Activated naive CD8-positive, alpha-beta T cell treated with anti-CD3 and anti-CD28 coated beads, Interleukin-2, amount 10 ng/mL, durations not matched to agents 7 days and 5 days (primary cell): ENCODE measurements at places on chromosomes 5 and 9. TPM values are rescaled to one million over a fixed set of nuclear protein-coding genes. Genes with fewer than 3 reads are reported as not detected.

Gene LIX1
- not detected for total RNA-seq

Gene TXNDC8
- total RNA-seq: not detected

Gene SPATA31D4
- not detected for total RNA-seq

Gene FREM1
- not detected for total RNA-seq

Gene KCNV2
- total RNA-seq: not detected

Gene TMED9
- 81.0 TPM for total RNA-seq

Gene GKAP1
- total RNA-seq: 6.9 TPM

Gene KIF24
- total RNA-seq: 7.5 TPM

Gene NR4A3
- total RNA-seq: 1.2 TPM

Gene CSF1R
- total RNA-seq: 3.6 TPM

Gene ARID3C
- total RNA-seq: not detected

Gene CBY3
- total RNA-seq: 0.40 TPM

Gene SPINK4
- total RNA-seq: not detected

Gene PCDHGA11
- 0.08 TPM for total RNA-seq

Gene ZNF782
- total RNA-seq: 6.2 TPM

Gene ZNF618
- 0.75 TPM for total RNA-seq

Gene PTPRD
- not detected for total RNA-seq

Gene GPR151
- total RNA-seq: not detected

Gene INSL4
- total RNA-seq: not detected

Gene SEMA4D
- total RNA-seq: 370 TPM

Gene ELOVL7
- total RNA-seq: 0.57 TPM

Gene LRRC19
- total RNA-seq: not detected

Gene PLGRKT
- total RNA-seq: 25.5 TPM

Gene ETF1
- 68.1 TPM for total RNA-seq

Gene SPATA9
- total RNA-seq: not detected

Gene NRG2
- total RNA-seq: 0.08 TPM

Gene PTRH1
- 9.9 TPM for total RNA-seq

Gene NINJ1
- 29.5 TPM for total RNA-seq

Gene ZBTB6
- 13.0 TPM for total RNA-seq

Gene SQSTM1
- 216 TPM for total RNA-seq

Gene CER1
- not detected for total RNA-seq

Gene IL7R
- total RNA-seq: 738 TPM

Gene SPACA9
- total RNA-seq: 4.1 TPM

Gene SLC45A2
- total RNA-seq: 0.40 TPM

Gene DUSP1
- total RNA-seq: 41.5 TPM

Gene CFAP157
- 0.23 TPM for total RNA-seq

Gene SNX18
- 26.2 TPM for total RNA-seq

Gene DDX41
- 132 TPM for total RNA-seq
